Stimulated activated CD8-positive, alpha-beta memory T cell treated with anti-CD3 and anti-CD28 coated beads, Interleukin-2, amount 100 ng/mL, for 1 hour (primary cell): ENCODE measurements at places on chromosomes 12 and 14.

DNA sequence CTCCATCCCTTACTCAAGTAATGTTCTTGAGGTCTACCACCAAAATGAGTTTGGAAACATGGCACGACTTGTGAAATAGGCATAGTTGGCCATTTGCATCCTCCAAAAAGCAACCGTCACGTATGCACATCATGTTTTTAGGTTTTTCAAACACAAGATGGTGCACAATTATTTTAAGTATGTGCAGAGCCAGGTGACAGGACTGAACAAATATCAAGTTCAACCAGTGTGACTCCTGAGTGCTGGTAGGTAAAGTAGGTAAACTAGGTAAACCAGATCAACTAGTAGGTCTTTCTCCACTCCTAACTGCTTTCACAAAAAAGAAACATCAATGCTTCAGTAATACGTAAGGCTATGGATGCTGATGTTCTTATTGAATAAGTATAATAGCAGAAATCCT, 39.1 kb downstream of the FGD6 start:
- DNase-seq, result no peak

DNA sequence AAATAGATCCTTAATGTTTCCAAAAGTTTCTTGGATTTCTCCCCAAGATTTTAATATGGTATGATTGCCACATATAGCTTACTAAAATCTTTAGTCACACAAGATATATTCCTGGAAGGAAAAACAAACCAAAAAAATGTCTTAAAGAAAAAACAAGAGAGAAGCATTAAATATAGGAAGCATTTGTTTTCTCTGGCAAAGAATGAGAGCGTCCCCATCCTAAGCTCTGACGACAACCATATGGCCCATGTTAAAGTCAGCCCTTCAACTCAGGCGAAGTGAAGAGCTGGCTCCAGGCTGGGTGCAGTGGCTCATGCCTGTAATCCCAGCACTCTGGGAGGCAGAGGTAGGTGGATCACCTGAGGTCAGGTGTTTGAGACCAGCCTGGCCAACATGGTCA, 35.6 kb downstream of the GCH1 start:
- DNase-seq, result no peak

DNA sequence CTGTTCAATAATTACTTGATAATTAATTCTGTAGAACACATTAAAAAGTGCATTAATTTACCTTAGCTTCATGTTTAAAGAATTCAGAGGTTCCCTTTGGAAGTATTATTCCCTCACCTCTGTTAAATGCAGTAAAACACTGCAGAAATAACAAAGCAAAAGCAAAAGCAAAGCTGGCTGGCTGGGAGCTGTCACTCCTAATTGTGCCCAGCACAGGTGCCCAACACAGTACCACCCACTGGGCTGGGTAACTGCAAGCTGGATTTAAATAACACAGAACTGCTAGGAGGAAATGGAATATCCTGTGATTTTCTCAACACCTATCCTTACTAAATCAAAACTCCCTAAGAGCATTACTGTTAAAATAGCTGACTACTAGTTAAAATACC, 72.6 kb downstream of the SLC2A13 start:
- DNase-seq, result no peak

GRCh38 chr14:82113710-82114109, 580.1 kb upstream of the SEL1L start:
- no peak for DNase-seq

DNA sequence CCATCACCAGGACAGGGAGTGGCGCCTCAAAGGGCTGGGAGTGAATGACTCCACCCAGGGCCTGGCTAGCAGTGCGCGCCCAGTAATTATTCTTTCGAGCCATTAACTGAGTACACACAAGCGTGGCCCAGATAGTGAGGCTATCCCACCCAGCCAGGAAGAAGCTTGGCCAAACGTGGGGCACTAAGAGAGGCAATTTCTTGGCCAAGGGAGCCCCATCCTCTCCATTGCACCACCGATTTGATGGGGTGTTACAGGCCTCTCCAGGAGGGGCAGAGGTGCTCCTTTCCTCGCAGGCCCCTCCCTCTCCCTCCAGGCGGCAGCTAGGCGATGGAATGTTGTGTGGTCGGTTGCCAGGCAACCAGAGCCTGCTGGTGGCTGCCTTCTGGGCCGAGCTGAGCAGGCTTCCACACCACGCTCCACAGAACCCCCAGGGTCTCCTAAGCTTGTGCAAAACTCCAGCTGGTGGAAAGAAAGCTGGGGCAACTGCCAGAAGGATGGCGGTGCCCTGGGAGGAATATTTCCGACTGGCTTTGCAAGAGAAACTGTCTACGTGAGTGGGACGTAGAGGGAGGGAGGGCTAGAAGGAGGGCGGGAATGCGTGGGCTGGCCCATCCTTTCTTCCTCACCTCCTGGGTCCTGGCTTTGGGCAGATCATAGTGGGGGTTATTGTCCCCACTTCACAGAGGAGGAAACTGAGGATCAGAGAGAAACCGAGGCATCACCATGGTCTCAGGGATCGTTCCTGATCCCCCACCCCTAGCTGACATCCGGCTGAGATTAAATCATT, at the start of gene CFAP73:
Gene CFAP73, plus strand, starts transcription at position 364 of the 790 bp plus-strand sequence. Its CDS starts 134 bp downstream, at position 498.
- DNase-seq, result no peak

- DNase-seq, result no peak
Observed at GRCh38 chr12:45214749-45215418, 1.0 kb upstream of the ANO6 start.

DNA sequence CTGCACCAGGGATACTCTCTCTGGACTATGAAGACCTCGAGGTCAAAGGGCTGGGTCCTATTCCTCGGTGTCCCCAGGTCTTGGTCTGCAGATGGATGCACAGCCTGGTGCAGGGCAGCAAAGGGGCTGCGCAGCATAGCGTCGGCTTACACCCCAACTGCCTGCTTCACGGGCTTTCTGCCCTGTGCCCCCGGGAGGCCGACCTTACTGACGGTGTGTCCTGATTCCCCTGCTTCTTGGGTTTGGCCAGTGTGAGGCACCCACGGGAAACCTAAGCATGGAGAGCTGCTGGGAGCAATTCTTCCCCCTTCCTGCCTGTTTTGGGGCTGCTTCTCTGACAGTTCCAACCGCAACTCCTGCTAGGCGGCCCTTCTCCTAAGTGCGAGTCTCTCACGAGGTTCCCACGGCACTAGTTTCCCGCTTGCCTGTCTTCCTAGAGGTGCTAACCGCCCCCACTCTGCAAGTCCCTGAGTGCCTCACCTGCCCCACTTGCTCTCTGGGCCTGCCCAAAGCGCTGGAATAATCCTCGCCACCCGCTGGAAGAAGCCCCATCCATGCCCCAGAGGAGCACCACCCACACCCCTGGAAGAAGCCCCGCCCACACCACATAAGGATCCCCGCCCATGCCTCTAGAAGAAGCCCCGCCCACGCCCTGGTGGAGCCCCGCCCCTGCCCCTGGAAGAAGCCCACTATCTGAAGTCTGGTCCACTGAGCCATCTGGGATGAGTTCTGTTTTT, 54.0 kb downstream of the PRIMA1 start:
- no peak for DNase-seq
